ENCODE measurements at places on chromosomes 7 and 10.
A peak's percentile ranks its signal among the peaks of the same experiment; 100 is the strongest.

- DNase-seq: peak; percentile 58
Measured at GRCh38 chr10:123331438-123331837, 177.2 kb downstream of the BUB3 start.

DNA sequence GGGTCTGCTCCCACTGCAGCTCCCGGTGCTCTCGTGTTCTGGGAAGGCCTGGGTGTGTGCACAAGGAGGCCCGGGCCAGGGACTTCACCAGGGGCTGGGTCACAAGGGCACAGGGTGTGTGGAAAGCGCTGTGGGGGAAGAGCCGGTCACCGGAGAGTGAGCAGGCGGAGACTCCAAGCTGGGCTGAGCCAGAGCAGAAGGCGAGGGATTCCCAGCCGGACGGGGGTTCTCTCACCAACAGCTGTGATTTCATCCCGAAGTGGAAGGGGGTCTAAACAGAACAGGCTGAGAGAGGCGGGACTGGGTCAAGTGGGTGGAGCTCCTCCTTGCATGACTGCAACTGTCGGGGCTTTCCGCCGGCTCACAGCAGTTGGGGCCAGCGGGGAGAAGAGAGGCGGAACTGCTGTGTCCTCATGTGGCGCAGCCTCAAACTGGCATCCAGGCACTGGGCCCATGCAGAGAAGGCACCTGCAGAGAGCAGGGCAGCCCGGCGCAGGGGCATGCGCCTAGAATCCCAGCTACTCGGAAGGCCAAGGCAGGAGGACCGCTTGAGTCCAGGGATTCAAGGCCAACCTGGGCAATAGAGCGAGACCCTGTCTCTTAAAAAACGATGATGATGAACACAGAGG, 7.6 kb upstream of the ORAI2 start:
- DNase-seq: peak; percentile 67

- peak; percentile 15 for DNase-seq
Measured at GRCh38 chr10:4947635-4948596, 15.3 kb upstream of the AKR1C1 start.

GRCh38 chr7:109503421-109503820, 933.7 kb downstream of the DNAJB9 start:
- no peak for DNase-seq

- DNase-seq: no peak
Measured at GRCh38 chr10:6140141-6140841, 51.5 kb downstream of the RBM17 start.

- no peak for DNase-seq
Measured at GRCh38 chr7:122467661-122468449, 163.3 kb upstream of the FEZF1 start.

GRCh38 chr10:88149906-88150305, 286.5 kb downstream of the PTEN start:
- DNase-seq: no peak

GRCh38 chr7:156019776-156020565, 207.7 kb upstream of the SHH start:
- DNase-seq: no peak

GRCh38 chr10:51707821-51708424, 8.5 kb upstream of the CSTF2T start:
- DNase-seq: no peak

DNA sequence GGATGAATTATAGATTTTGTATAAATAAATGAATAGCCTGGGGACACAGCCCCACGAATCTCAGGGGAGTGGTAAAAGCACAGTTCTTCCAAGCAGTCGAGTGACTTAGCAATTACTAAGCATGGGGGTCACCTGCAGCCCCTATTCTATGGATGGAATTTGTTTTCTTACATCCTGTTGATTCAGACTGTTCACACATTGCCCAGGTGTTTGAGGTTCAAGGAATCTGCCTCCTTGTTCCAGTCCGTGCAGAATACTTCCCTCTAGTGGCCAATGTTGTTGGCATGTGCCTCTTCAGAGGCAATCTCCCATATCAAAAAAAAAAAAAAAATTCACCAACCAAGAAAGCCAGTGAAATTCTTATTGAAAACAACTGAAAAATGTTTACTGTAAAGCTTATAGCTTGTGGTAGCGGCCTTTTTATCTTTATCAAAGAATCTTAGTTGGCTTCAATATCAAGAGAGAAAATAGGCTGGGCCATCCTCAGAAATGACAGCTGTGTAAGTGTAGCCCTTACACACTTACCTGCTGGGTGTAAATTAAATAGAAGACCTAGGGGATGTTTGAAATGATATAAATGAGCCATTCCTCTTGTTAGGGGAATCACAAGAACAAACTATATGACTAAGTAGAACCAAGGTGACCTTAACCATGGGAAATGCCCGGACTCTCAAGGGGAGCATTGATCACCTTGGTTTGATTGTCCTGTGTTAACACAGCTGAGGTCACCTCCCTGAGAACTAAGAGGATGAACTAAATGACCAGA, 7.8 kb downstream of the LIPM start:
- DNase-seq: peak; percentile 53

DNA sequence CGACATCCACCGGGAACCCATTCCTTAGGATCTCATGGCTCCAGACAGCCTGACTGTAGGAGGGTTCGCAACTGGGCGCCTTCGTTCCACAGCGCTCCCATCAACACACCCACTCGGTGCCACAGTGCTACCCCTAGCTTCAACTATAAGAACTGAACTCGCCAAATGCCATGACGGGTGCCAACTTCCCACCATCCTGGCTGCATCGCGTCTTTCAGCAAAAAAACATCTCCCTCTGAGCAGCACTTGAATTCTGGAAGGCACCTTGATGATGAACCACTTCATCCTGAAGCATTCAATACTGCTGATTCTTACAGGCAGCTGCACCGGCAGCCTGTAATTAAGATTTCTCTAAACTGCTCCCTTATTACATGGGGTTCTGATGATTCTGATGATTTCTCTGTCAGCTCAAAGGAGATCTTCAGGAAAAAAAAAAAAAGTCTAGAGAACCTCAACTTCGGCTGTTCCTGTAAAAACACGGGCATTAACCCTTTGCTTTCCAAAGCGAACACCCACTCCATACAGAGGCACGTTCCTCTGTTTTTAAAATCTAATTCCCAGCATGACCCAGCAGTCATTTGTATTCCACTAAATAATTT, 1.3 kb downstream of the CYTH3 start:
- peak; percentile 86 for DNase-seq

DNA sequence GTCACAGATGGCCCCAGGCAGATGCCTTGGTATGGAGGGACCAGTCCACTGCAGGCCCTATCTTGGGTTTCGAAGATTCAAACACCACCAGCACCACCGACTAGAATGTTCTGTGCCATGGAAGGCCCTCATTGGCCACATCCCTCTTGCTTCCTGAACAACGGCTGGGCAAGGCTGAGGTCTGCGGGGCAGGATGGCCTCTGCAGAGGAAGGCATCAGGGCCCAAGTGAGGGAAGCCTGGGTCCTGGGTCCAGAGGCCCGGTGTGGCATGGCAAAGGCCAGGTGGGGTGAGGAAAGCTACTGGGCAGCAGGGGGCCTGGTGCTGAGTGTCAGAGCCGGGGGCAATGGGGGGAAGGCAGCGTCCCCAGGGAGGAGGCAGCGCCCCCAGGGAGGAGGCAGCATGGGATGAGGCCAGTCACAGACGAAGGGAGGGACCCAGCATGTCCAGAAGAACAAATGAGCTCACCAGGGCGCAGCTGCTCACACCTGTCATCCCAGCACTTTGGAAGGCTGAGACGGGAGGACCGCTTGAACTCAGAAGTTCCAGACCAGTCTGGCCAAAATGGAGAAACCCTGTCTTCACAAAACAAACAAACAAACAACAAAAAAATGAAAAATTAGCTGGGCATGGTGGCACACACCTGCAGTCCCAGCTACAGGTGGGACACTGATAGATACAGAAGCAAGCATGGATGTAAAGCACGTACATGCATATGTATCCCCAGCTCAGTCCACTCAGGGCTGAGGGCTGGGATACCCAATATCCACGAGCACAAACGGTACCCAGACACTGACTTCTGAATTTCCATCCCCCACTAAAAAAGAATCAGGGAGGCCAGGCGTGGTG, 64.4 kb downstream of the PROSER2 start:
- no peak for DNase-seq

DNA sequence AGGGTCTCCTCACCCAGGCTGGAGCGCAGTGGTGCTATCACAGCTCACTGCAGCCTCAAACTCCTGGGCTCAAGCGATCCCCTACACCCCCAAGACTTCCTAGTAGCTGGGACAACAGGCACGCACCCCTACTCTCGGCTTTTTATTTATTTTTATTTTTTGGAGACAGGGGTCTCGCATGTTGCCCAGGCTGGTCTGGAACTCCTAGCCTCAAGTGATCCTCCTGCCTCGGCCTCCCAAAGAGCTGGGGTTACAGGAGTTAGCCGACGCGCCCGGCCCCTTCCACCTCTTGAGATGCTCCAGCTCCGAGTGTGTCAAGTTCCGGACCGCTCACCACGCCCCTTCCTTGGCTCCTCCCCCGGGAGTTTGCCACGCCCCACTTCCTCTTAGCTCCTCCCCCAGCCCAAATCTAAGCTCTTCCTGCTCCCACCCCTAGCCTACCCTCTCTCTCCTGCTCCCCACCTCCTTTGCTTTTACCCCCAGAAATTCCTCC, 6.3 kb downstream of the NAT16 start:
- no peak for DNase-seq

DNA sequence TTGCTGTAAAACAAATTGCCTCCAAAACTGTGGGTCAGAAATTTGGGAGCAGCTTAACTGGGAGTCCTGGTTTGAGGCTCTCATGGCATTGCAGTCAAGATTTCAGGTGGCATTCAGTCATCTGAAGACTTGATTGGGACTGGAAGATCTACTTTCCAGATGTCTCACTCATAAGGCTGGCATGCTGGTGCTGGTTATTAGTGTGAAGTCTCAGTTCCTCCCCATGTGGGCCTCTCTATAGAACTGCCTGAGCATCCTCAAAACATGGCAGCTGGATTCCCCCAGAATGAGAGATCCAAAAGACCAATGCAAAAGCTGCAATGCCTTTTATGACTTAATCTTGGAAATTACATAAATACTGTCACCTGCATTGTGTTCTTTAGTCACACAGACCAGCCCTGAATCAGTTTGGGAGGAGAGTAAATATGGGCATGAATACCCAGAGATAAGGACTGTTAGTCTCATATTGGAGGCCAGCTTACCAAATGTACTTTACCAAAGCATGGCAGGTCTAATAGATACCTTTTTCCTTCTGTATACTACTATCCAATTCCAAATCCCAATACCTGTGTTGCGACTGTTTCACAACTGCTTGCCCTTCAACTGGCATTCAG, 6.5 kb upstream of the HERPUD2 start:
- no peak for DNase-seq

- DNase-seq: no peak
Measured at GRCh38 chr7:39199006-39199405, 221.3 kb downstream of the POU6F2 start.

GRCh38 chr10:54880996-54881395, 80.0 kb upstream of the PCDH15 start:
- DNase-seq: no peak

- DNase-seq: peak; percentile 86
Measured at GRCh38 chr10:71999360-72000072, 35.3 kb downstream of the CHST3 start.

All from Ammon's horn (tissue), 1 donor.